ENCODE measurements at places on chromosomes 1 and 21.

DNA sequence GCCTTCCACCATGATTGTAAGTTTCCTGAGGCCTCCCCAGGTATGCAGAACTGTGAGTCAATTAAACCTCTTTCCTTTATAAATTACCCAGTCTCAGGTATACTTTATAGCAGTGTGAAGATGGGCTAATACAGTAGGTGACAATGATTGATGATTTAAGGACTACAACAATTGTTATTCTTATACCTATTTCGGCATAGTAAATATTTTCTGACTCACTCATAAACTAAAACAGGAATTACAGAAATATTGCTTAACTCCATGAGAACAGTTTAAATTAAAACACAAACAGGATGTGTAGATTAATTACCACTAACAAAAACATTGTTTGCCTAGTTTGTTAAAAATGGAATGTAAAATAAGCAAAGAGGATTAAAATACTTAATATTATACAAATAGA is 839.9 kb downstream of the LTN1 start:
- DNase-seq: no peak

DNA sequence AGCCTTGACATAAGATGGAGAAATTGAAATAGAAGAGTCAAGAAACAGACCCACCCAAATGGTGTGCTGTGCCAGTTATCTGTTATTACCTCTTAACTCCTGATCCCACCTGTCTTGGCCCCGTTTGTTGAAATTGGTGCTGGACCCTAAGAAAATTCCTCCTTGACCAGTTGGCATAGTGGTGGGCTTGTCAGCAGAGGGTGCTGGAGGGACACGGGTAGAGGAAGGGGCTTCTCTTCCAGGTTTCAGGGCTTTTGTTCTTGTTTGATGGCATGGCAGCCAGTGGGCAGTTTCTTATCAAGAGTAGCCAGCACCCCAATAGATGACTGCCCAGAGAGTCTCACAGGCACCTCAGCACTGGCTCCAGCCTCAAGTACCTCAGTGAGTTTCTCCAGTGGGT is 51.6 kb downstream of the PCBP3 start:
- DNase-seq: no peak

- no peak for DNase-seq
Measured at GRCh38 chr1:52955129-52955970, 28.3 kb downstream of the SCP2 start.

DNA sequence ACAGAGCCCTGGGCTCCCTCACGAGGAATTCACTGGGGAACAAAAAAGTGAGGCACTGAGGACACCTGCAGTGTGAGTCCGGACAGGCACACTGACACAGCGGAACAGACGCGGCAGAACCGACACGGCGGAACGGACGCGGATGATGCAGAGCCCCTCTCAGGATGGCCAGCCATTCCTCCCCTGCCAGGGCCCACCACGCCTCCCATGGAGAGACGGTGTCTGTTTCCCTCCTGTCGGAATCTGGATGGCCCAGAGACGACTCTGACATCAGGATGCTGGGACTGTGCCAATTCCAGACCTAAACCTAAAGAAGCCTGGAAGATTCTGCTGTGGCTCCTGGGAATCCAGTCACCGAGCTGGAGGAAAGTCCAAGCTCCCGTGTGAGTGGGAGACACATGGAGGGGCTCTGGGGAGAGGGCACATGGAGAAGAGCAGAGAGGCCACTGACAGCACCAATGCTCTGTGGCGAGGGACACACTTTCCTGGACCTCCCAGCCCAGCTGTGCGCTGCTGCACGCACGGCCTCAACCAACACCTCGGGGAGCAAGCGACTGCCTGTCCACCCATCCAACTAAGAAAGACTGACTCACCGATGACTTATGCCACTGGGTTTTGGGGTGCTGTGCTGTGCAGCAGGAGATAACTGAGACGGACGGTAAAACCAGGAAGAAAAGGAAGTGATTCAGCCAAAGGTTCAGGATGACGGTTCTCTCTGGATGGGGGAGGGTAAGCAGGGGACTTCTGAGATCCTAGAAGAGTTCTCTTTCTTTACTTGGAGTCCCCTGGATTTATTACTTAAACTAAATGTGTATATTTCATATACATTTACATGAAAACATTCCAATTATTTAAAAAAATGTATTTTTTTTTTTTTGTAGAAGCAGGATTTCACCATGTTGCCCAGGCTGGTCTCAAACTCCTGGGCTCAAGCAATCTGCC is 23.3 kb downstream of the ZBTB17 start:
- DNase-seq: peak; percentile 29

- no peak for DNase-seq
Measured at GRCh38 chr21:22224261-22224660, 1226.1 kb downstream of the NCAM2 start.

DNA sequence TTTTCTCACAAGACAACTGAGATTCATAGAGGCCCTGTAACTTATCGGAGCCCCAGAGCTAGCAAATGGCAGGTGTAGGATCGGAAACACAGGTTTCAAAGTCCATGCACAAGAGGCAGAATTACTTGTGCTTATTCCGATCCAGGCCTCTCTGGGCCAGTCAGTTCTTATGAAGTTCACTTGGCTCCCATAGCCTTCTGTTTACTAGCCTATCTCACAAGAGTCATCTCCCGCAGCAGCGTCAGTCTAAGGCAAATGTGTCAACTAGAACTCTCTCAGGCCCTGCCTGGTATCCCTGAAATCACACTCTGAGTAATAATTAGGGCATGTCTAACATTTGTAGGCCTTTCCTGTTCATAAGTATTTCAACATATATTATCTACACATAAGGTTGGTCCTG is 43.3 kb downstream of the PHC2 start:
- DNase-seq: no peak
